SHP77 treated with DMSO at 0.1 percent for 48 hours (cell line): ENCODE measurements at places on chromosomes 3 and 15.
A peak's percentile ranks its signal among the peaks of the same experiment; 100 is the strongest.

GRCh38 chr3:105822171-105823123, 46.4 kb downstream of the CBLB start:
- DNase-seq: no peak

DNA sequence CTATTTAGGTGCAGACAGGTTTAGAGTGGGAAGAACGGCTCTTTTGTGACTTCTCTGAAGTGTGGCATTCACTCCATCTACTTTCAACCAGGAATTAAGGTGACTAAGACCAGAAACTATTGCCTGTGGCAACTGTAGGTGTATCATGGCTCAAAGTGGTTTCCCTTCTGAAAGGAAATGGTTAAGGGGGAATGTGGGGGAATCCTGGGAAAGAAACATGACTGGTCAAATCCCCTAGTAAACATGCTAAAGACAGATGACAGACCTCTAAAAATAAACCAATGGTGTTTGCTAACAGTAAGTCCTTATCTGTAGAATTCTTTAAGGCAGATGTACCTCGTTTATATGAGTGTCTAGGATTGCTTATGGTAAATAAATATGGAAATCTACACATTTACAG, 56.9 kb downstream of the MEGF11 start:
- no peak for DNase-seq

- no peak for DNase-seq
Measured at GRCh38 chr15:64156652-64157331, 5.3 kb downstream of the SNX22 start.

DNA sequence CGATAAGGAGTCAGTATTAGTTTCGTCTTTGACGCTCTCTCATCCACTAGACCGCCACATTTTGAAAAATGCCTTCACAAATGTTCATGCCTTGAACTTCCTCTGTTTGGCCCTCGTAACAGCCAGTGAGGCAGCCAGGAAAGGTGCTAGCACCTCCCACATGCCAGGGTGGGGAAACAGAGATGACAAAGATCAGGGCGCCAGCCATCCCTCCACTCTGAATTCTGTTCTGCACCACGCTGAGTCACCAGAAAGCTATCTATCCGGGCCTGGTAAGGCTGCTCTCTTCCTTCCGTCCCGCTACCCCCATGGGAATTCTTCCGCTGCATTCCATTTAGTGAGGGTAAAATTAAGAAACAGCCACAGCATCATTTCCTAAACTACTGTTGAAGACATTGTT, 31.3 kb upstream of the BCL2L10 start:
- no peak for DNase-seq

GRCh38 chr15:31216215-31216911, 110.3 kb upstream of the KLF13 start:
- DNase-seq: peak; percentile 48

DNA sequence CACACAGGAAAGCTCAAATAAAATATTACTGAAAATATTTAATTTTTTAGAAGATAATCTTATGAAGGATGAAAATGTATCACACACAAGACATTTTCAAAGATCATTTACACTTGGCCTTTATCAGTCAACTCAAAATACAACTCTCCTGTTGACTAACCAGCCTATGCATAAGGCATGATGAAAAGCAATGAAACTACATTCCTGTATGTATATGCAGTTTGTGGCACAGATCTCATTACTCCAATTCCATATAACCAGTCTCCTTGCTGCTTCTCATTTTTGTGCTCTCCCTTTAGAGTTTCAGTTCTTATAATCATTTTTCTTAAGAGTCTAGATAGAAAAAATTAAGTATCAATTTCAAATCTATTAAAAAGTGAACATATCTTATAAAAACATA, 25.8 kb downstream of the AQR start:
- DNase-seq: no peak
